ENCODE measurements at places on chromosomes 2 and 18. TPM values are rescaled to one million over a fixed set of nuclear protein-coding genes. Genes with fewer than 3 reads are reported as not detected.

SPP2 gene
- not detected for total RNA-seq

EGR4 gene
- not detected for total RNA-seq

CPLX4 gene
- not detected for total RNA-seq

FN1 gene
- 301 TPM for total RNA-seq

AQP4 gene
- total RNA-seq: 4.2 TPM

GALNT5 gene
- total RNA-seq: 3.1 TPM

KIAA2012 gene
- under 0.01 TPM for total RNA-seq

CNRIP1 gene
- 17.7 TPM for total RNA-seq

ZBTB7C gene
- total RNA-seq: 2.6 TPM

NT5DC4 gene
- not detected for total RNA-seq
